ENCODE measurements at places on chromosomes 3 and 15.

GRCh38 chr15:64851503-64851840 lies 9.8 kb downstream of the PLEKHO2 start:
- no peak for DNase-seq

GRCh38 chr15:61070111-61070901 lies 158.8 kb downstream of the RORA start:
- no peak for DNase-seq

GRCh38 chr15:69958496-69959084 lies 139.1 kb downstream of the TLE3 start:
- DNase-seq = no peak

- no peak for DNase-seq
Observed at GRCh38 chr3:175411405-175411804, 552.3 kb downstream of the NAALADL2 start.

GRCh38 chr3:169657351-169658124 lies 6.0 kb downstream of the MECOM start:
- no peak for DNase-seq

DNA sequence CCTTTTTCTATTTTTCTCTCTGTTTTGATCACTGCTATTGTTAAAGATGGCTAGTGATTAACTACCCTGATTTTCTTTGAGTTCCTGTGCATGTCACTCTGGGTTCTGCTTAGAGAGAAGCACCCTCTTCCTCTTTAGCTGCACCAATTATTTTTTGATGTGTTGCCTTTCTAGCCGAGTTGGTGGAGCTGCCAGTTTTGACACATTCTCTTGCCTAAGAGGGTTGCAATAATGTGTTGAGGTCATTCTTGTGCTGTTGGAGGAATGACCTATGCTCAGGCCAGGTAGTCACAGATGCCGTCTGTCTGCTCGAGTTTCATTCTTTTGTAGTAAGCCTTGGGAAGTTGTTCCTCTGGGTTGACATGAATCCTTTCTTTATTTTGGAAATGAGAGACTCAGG lies 84.6 kb upstream of the DPH6 start:
- no peak for DNase-seq

DNA sequence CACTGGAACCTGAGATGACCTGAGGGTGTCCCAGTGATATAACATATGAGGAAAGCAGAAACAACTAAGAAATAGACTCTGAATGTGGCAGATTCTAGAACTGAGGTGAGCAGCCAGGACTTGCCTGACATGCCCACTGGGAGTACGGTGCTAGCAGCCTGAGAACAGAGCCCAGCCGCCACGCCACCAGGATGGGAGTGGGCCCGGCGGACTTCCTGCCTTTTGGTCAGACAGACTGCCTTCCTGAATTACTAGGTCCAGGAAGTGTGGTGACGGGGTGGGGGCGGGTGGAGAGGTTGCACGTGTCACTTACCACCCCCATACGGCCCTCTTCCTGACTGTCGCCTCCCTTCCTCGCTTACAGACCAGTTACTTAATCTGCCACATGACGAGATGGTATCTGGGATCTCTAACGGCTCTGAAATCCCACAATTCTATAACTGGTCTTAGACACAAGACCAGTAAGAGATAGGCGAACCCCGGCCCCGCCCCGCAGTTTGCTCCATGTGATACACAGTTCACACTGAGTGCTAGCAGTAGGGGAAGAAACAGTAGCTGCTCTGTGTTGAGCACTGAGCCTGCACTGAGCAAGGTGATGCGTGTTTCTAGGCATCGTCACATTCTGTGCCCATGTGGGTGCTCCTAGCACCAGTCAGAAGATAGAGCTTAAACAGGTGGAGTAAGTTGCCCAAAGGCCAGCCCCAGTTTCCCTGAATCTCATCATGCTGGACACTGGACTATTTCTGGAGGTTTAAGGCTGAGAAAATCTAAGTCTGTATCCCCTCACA lies 95.7 kb downstream of the CPN2 start:
- peak; percentile 10 for DNase-seq
